ENCODE measurements at places on chromosomes 1 and 21.

GRCh38 chr1:5388622-5389021, 603.6 kb downstream of the NPHP4 start:
- DNase-seq: no peak

DNA sequence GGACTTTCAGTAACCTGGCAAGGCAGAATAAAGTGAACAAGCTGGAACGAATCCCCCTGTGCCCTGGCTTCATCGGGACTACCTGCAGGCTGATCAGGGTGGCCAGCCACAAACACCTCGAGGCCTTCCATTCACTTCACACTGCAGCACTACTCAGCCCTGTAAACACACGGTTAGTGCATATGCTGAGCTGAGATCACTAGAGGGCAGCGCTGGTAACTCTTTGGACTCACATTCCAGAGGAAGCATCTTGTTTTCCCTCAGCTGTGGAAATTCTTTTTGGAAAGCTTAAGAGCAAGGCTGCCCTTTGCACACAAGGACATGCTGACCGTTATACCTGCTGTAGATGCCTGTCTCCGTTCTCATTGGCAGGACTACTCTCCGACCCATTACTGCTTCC, 32.1 kb downstream of the PCSK9 start:
- DNase-seq: peak; percentile 79

GRCh38 chr1:112634367-112634766, 14.7 kb downstream of the CAPZA1 start:
- DNase-seq: no peak

DNA sequence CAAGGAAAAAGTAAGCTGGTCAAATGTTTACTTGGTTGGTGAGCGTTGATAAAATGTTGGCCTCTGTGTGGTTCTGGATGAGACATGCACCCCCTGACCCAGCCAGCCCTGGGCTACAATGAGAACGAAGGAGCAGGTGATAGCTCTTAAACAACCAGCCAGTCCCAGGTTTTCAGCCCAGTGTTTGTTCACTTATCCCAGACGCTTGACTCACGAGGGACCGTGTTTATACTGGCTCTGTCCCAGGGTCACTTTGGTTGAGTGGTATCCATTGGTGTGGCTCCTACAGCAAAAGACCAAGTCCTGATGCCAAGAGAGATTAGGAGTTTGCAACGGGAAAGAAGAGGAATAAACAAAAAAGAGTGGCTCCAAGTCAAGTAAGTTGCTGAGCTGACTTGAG, 86.9 kb downstream of the KCNJ15 start:
- peak; percentile 11 for DNase-seq

DNA sequence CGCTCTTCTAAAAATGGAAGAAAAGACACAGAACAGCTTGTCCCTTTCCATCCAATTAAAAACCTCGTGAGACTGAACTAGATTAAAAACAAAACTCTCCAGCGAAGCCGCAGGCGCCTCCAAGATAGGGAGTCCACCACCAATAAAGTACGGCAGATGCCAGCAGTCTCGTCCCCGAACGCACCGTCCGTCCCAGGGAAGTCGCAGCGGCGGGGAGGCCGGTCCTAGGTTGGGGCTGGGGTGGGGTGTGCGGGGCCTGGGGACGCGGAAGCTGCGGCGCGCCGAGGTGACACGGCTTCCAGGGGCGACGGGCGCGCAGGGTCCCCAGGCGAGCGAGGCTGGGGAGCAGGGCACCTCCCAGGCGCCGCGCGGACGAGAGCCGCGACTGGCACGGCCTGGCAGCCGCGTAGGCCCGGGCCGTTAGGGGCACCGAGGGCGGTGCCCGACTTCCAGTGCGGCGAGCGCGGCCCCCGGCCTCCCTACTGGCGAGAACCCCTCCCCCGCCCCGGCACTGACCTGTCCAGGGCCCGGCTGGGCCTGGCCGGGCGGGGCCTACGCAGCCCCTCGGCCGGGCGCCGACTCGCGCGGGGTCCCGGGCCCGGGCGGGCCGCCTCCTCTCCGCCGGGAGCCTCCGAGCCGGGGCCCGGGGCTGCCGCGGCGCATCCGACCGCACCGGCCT, 28.3 kb upstream of the A3GALT2 start:
- peak; percentile 79 for DNase-seq

DNA sequence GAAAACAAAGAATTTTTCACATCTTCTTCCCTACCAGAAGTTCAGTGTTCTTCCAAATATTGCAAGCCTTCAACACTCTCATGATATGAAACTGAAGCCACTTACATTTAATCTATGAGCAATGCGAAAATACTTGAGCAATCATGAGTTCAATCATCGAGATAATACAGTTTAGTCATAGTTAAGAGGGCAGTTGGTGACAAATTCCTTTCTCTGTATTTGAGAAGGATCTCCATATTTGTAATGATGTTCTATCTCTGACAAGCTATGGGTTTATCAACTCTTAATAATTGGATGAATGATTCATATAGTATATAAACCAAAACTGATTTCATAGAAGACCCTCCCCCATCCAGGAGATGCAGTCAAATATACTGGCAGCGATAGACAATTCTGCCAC, 29.7 kb upstream of the PYHIN1 start:
- DNase-seq: no peak

GRCh38 chr21:45983981-45984551, 2.5 kb downstream of the COL6A1 start:
- DNase-seq: no peak

GRCh38 chr1:15378729-15379128, 31.0 kb upstream of the EFHD2 start:
- DNase-seq: no peak

DNA sequence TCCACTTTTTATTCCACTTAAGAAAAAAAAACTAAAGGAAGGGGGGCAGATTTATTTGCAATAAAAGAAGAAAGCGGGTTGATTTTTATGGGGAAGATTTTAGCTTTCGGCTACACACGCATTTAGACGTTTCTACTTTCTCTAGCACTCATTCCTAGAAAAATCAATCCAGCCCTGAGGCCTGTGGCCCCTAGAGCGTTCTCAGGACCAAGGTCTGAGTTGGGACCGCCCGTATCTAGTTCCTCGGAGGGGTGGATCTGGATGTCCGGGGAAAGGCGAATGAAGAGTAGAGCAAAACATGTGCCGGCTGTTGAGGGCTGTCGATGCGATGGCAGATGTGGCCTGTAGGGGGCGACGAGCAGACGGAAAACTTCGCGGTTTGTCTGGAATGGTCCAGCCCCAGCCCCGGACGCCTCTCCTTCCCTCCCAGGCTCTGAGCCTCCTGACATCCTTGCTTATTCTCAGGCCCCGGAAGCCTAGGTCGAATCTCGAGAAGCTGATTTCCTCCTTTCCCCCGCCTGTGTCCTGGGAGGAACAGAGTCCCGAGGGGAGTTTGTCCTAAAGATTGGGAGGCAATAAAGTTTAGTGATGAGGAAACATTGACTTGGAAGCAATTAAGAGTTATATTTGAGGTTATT, 5.2 kb downstream of the FOXD3 start:
- DNase-seq: peak; percentile 76

- DNase-seq: peak; percentile 2
Observed at GRCh38 chr1:52119301-52120079, 22.4 kb upstream of the ZFYVE9 start.

DNA sequence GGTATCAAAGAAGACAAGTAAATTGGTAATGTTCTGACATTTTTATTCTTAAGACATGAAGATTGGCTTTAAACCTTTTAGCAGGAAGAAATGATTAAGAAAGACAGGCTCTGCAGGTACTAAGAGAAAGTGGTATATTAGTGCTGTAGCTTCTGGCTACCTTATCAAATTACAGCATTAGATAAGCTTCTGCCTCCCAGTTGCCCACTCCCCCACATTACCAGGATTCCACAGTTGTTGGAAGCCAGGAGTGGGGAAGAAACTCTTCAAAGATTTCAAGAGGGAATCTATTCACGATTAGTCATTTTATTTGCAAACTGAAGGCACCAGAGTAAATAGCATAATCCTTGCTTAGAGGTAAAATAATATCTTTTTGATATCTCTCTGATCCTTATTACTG, 274.9 kb downstream of the LMO4 start:
- peak; percentile 6 for DNase-seq

DNA sequence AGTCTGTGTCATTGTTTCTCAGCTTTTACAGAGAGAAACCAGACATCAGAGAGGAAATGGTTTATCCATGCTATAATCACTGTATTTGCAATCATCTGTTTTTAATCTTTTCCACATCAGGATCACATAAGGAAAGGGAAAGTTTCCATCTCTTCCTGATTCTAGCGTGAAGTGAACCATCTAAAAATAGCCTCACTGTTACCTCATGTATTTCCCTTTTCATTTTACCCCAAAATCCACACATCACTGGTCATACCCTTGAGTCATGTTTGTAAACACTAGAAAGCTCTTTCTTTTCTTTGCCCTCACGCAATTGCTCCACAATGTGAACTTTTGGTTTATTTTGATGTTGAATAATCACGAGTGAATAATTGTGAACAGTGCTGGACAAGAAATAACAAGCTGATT, 146.0 kb downstream of the PLA2G4A start:
- peak; percentile 77 for DNase-seq

GRCh38 chr1:228156941-228157728, 7.4 kb downstream of the GJC2 start:
- DNase-seq: no peak

DNA sequence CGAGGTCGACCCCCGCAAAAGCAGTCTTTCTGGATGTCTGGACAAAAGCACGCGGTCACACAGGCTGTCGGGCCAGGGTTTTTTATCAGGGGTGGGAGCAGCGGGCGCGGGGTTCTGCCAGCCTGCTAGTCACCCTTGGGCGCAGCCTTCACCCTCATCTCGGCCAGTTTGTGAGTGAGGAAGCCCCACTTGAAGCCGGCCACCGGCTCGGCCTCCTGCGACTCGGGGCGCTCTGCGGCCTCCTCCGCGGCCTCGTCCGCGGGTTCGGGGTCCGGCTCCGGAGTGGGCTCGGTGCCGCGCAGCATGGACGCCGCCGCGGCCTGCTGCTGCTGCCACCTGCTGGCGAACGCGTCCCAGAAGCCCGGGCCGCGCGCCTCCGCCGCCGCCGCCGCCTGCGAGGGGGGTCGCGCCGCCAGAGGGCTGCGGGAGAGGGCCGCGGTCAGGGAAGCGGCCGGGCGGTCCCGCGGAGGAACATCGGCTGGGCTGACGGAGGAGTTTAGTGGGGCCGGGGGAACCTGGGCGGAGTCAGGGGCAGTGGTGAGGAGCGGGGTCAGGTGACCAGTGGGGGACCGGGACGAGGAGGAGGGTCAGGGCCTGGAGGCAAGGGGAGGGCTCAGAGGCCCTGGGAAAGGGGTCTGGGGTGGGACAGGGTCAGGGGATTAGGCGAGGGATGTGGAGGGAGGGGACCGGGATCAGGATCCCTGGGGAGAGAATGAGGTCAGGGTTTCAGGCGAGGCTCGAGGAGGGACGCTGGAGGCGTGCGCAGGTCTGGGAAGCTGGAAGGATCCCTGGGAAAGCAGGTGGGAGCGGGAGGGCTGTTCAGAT, 4.5 kb downstream of the C1orf232 start:
- peak; percentile 37 for DNase-seq

DNA sequence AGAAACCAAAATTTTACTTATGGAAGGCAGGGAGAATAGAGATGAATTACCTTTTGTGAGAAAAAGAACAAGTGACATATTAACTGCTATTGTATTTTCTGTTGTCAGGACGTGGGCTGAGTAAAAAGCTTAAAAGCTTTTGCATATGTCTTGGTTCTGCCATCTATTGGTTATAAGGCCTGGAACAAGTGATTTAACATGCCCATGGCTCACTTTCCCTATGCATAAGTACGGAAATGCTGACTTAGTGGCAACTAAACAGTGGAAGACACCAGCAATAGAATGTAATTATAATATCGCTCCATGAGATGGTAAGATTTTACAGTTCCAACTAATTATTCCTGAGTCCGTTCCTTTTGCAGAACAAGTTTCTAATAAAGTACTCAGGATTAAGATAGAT, 6.7 kb upstream of the CTSS start:
- no peak for DNase-seq

DNA sequence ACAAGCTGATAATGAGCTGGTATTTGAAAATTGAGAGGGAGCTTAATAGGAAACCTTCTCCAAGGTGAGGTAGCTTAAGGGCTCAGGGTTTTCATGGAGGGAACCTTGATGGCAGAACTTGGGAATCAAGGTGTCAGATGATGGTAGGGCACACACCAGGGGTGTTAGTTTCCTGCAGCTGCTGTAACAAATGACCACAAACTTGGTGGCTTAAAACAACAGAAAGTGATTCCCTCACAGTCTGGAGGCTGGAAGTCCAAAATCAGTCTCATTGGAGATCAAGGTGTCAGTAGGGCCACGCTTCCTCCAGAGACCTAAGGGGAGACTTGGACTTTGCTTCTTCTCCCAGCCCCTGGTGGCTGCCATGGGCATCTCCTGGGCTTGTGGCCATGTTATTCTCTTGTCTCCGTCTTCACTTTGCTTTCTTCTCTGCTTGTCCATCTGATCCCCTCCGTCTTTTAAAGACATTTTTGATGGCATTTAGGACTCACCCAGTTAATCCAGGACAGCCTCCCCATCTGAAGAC, 45.5 kb downstream of the HUNK start:
- no peak for DNase-seq

- no peak for DNase-seq
Observed at GRCh38 chr21:34981791-34982190, 67.3 kb downstream of the RUNX1 start.

GRCh38 chr1:12080156-12080555, 17.1 kb downstream of the TNFRSF8 start:
- DNase-seq: no peak

Data from cardiac muscle cell (in vitro differentiated cells and primary cell).